Effector memory CD8-positive, alpha-beta T cell (primary cell): ENCODE measurements at places on chromosomes 2 and 18.

- DNase-seq: no peak
Measured at GRCh38 chr2:196174404-196174803, 3.0 kb upstream of the STK17B start.

- DNase-seq: no peak
Measured at GRCh38 chr2:238938401-238939055, 90.6 kb downstream of the TWIST2 start.

GRCh38 chr18:24913507-24914170 is 438.3 kb downstream of the ZNF521 start:
- no peak for DNase-seq

DNA sequence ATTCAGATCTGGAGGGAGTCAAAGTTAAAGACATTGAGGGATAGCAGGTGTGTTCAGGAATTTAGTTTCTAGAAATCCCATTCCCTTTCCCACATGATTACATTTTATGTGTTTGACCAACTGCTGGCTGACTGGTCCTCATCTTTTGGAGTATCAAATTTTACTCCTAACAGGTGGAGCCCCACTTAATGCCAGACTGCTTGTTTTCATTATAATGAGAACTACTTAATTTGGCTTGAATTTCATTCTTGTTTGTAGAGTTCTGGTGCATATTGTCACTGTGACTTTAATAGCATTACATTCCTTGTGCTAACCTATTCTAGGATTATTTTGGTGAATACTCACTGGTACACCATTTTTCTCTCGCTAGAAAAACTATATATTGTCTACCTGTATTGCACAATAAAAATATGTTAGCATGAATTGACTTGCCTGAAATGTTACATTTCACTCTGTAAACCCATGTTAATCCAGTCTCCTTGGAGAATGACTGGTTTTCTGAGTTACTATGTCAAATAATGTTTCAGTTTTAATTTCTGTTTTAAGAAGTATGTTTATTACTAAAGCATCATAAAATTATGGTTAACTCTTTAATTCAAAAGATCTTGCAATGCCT is 98.2 kb downstream of the TANC1 start:
- DNase-seq: no peak

DNA sequence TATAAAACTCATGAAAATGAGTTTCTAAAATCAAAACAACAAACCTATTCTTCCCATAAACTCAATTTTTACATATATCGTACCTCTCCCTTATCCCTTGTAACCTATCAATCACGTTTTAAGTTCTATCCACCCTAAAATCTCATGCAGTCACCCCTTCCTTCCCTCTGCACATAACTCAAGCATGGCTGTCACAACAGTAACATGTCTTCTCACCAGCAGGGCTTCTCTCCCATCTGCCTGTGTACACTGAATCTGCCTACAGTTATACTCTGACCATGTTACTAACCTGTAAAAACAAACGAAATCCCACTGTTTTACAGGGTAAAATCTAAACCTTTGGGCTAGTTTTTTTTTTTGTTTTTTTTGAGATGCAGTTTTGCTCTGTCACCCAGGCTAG is 68.2 kb downstream of the MAP4K3 start:
- no peak for DNase-seq

DNA sequence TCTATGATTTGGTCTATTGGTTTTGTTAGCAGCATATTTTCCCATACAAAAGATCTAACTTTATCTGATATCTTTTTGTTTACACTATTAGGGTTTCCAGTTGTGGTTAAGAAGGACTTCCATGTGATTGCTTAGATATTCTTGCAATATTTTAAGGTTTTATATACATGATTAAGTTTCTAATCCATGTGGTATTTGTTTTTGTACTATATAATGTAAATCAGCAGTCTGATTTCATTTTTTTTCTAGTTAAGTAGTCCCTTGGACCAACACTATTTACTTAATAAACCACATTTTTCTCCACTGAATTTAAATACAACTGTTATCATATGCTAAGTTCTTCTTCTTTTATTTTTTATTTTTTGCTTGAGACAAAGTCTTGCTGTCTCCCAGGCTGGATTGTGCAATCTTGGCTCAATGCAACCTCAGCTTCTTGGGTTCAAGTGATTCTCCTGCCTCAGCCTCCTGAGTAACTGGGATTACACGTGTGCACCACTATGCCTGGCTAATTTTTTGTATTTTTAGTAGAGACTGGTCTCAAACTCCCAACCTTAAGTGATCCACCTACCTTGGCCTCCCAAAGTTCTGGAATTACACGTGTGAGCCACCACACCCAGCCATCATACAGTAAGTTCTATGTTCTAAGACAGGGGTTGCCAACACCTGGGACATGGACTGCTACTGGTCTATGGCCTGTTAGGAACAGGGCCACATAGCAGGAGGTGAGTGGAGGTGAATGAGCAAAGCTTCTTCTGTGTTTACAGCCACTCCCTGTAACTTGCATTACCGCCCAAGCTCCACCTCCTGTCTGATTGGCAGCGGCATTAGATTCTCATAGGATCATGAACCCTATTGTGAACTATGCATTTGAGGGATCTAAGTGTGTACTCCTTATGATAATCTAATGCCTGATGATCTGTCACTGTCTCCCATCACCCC is 58.5 kb upstream of the RAB27B start:
- DNase-seq: no peak
